AG04449 (cell line): ENCODE measurements at places on chromosomes 3 and 15.

GRCh38 chr3:25472153-25472552 lies 44.1 kb downstream of the RARB start:
- DNase-seq = no peak

DNA sequence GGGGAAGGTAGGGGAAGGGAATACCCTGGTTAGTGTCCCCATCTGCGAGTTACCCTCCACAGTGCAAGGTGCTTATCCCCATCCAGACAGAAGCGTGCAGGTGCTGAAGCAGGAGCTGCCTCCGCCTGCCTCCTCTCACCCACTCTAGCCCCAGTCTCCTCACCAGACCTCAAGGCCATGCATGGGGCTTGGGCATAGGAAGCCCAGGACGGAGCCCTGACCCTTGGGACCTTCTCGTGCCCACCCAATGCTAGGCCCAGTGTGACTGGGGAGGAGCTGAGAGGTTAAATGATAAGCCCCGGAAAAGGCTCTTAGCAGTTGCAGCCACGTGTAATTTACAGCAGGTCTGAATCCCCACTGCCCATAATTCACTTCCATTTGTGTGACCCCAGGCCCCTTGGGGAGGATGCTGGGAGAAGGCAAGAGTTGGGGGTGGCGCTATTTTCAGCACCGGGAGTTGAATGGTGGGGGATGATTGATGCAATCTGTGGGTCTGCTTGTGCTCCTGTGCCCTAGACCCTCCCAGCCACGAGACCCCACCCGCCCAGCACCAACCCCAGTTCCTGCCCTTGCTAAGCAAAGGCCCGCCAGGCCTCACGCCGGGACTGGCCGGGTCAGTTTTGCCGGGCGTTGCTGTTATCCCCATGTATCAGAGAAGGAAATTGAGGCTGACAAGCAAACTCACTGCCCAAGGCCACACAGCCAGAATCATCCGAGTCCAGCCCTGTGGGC lies 14.5 kb upstream of the PLXND1 start:
- no peak for DNase-seq

- no peak for DNase-seq
Observed at GRCh38 chr3:141051443-141052200, 475 bp downstream of the SPSB4 start.

GRCh38 chr3:141657516-141657915 lies 80.6 kb upstream of the RNF7 start:
- DNase-seq = no peak

GRCh38 chr3:100213891-100214573 lies 46.8 kb upstream of the TBC1D23 start:
- DNase-seq = no peak

GRCh38 chr15:63677778-63678177 lies 80.6 kb downstream of the FBXL22 start:
- DNase-seq = no peak

DNA sequence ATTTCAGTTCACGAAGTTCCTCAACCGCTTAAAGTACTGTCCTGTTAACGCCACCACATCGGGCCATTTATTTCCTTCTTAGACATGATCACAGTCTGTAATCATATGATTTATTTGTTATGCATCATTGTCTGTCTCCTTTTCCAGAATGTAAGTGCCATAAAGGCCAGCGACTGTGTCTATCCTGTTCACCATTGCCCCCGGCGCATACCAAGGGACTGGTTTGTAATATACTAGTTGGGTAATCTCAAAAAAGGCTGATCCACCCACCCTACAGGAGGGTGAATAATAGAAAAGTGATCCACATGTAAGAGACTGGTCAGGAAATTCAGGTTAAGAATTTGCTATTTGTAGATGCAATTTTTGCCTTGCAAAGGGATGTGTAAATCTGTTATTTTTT lies 41.9 kb downstream of the SLC6A20 start:
- no peak for DNase-seq

- no peak for DNase-seq
Observed at GRCh38 chr15:71469413-71469812, 340.9 kb upstream of the NR2E3 start.
